ENCODE measurements at places on chromosomes 1 and 21.

DNA sequence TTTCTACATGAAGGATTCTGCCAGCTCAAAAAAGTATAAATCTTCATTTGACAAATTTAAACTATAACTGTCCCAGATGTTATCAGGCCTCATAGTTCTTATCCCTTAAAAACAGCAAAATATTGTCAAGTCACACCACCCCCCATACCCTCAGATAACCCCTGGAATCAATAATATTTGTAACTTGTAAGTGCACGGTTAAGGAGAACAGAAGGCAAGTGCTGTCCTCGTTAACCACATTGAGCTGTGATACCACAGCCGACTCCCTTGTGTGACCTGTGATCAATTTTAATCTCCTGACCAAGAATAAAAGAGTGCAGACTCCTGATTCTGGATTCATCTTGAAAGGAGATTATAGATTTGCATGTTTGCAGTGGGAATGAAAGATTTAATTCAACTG, 310.7 kb downstream of the DPYD start:
- DNase-seq: no peak

- no peak for DNase-seq
Measured at GRCh38 chr21:18917622-18918021, 514.0 kb upstream of the TMPRSS15 start.

GRCh38 chr1:193156117-193156821, 30.1 kb downstream of the B3GALT2 start:
- DNase-seq: no peak

GRCh38 chr1:53604291-53604919, 134.6 kb downstream of the GLIS1 start:
- DNase-seq: no peak

- no peak for DNase-seq
Measured at GRCh38 chr1:20076710-20077461, 6.9 kb downstream of the PLA2G5 start.

- no peak for DNase-seq
Measured at GRCh38 chr1:56496158-56496557, 83.2 kb downstream of the PLPP3 start.

GRCh38 chr1:107682467-107682866, 282.5 kb downstream of the VAV3 start:
- DNase-seq: no peak

DNA sequence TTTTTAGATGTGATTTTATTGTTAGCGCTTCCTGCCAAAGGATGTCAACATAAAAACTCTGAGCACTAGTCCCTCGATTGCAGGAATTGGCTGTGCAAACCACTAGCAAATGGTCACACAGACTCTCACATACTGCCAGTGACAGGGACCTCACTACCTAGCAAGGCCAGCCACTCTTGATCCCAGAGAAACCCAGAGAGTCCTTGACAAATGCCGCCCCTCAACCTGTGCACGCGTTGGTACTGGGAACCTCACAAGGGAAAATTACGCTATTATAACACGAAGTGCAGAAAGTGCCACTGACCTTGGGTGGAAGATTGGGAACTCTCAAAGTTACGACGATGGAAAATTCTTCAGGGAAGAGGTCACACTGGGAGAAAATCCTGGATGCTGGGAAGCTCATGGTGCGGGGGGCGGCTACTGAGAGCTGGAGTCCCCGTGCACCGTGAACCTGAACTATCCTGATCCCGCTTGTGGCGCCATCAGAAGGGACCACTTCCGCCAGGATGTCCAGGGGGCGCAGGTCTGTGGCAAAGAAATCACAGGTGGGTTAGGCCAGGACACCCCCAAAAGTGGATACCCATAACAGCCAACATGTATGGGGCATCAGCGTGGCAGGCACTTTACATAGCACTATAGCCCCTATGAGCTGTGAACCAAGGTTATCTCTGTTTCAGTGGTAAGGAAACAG, 5.9 kb upstream of the KRTAP10-4 start:
- no peak for DNase-seq

GRCh38 chr1:8987881-8988617, 38.2 kb downstream of the SLC2A7 start:
- DNase-seq: peak; percentile 74

DNA sequence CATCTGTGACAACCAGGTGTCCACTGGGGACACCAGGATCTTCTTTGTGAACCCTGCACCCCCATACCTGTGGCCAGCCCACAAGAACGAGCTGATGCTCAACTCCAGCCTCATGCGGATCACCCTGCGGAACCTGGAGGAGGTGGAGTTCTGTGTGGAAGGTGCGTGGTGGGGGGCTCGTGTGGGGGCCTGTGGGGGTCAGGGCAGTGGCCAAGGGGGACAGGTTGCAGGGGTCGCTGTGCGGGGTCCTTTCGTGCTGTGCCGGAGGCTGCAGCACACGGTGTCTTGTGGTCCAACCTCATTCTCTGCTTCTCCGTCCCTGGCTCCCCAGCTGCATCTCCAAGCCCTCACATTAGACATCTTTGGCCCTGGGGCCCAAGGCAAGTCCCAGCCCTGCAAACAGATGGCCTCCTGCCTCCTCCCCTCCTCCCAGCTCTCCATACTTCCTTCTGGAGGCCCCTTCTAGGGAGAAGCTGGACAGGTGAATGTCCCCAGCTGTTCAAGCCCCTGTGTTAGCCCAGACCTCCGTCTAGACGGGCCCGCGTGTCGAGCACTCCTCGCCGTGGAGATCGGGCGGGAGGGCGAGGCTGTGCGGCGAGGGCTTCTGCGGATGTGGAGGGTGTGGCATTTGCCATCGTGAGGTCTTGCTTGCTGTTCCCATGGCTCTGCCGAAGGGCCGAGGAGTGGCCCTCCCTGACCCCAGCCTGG, 2.5 kb downstream of the AGRN start:
- no peak for DNase-seq

GRCh38 chr1:183989078-183989577, 48.4 kb downstream of the COLGALT2 start:
- no peak for DNase-seq

DNA sequence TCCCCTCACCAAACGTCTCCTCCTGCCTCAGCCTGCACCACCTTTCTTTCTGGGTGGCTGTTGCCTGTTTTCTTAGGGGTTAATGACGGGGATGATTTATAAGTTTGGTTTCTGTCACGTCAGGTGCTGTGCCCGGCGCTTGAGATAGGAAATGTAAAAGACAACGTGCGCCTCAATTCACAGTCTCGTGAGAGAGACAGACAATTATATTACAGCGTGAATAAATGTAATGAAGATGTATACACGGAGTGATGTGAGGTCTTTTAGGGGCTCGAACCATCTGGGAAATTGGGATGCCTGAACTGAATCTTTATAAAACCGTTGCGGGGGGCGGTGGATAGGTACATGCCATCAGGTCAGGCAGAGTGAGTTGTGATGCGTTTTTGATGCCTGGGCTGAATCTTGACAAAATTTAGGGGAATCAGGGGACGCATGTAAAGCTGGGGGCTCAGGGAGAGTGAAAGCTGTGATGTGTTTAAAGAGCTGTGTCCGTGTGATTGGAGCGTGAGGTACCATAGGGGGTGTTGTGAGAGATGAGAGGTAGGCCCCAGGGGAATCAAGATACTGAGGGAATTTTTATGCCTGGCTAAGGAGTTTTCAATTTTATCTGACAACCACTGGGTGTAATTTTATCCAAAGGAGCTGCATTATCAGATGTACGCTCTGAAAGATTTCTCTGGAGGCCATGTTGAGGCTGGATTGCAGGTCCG, 831 bp downstream of the TIPRL start:
- no peak for DNase-seq

- DNase-seq: no peak
Measured at GRCh38 chr1:160776178-160776577, 19.8 kb upstream of the LY9 start.

GRCh38 chr1:94418664-94419655, 771 bp downstream of the ABCD3 start:
- DNase-seq: no peak

GRCh38 chr1:44154049-44154448, 12.6 kb upstream of the KLF18 start:
- no peak for DNase-seq

- DNase-seq: no peak
Measured at GRCh38 chr1:97816927-97817326, 103.9 kb downstream of the DPYD start.

DNA sequence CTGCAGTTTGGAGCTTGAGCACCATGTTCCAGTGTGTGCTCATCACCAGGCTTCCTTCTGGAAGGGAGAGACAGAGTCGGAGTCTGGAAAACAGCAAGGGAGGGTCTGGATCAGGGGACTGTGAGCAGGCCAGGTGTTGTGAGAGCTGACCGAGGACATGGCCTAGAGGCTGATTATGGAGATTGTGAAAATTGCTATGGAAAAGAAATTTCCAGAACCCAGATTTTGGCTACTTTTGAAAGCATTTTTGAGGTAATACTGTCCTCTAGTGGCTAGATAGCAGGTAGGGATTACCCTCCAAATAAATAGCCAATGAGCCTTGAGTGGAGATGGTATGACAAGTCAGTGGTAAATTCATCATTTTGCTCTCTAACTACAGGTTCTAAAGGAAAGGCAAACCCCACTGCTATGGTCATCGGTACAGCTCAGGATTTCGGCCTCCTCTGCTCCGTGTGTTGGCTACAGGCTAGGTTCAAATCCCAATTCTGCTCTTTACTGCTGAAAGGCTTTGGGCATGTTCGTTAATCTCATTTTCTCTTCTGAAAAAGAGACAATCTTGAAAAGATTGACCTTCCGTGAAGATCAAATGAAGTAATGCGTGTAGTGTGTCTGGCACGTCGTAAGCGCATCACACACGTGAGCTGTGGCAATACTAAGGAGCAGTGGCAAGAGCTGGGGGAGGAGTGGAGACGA, 1.0 kb upstream of the HAO2 start:
- no peak for DNase-seq

- no peak for DNase-seq
Measured at GRCh38 chr21:42084079-42084478, 13.0 kb downstream of the UMODL1 start.

DNA sequence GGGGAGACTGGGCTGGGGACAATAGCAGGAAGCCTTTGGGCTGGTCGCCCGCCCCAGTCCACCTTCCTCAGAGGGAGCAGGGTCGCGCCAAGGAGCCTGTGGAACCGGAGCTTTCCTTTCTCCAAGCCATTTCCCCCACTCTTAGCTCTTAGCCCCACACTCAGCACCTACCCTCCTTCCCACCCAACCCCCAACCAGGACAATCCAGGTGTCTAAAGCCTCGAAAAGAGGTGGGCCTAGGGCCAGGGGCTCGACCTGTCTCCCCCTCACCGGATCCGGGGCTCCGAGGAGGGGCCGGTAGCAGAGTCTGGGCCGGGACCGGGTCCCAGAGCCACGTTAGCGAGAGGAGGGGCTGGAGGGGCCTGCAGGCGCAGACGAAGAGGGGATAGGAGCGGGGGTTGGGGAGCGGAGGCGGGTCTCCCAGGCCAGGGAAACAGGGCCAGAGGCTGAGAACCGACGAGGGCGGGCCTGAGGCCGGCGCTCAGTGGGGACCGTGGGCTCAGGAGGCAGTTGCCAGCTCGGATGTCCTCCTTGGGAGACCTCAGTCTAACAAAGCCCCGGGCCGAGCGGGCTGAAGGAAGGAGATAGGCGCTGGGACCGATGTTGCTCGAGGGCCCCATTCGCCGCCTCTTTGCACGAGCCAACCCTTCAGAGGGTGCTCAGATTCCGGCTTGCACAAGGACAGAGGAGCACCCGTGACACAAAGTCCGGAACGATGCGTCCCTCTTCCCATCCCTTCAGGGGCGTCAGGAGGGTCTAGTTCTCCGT, 943 bp downstream of the SEMA6C start:
- DNase-seq: peak; percentile 64

DNA sequence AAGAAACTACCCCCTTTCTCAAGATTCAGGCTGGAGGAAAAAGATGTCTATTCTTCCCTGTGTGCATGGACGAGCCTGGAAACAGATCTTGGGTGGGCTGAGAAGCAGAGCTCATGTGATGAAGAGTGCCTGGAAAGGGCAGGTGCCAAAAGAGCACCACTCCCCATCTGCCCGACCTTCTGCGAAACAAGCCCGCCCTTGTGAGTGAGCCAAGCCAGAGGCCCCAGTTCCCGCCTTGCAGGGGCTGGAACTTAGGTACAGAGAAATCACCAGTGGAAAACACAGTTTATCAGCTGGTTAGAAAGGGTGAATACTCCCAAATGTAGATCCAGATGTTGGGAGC, 26.7 kb upstream of the A3GALT2 start:
- DNase-seq: no peak

DNA sequence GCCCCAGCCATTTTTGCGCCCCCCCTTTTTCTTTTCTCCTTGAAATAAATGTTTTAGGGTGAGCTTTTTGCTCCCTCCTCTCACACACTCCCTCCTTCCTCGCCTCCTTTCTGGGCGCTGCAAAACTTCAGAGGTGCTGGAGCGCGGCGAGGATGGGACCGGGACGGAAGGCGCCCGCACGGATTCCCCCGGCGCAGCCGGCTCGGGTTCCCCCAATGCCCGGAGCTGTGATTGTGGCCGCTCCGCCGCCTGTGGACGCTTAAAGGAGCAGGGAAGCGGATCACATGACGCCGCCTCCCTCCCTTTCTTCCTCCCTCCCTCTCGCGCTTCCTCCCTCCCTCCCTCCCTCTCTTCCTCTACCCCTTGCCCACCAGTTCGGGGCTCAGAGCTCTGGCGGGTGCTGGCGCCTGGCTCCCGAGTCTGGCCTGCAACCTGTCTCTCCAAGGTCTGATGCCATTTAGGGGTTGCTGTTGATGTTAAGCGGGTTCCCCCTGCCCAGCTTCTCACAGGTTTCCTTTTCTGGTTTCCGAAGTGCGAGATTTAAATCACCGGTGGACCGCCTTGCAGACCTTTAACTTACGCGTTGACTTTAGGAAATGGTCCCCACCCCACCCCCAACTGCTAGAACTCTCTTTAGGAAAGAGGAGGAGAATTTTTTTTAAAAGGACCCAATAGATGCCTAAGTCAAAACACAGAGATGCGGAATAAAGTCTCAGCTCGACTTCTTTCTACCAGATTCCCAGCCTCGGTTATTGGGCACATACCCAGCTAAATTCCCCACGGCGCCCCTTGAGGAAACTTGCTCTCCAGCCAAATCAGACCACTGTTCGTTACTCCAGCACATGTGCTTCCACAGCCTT, at the start of gene WLS:
WLS (minus strand) TSS at position 235 of the 860 bp plus-strand sequence; CDS start at position 11, 224 bp downstream.
- DNase-seq: peak; percentile 91

DNA sequence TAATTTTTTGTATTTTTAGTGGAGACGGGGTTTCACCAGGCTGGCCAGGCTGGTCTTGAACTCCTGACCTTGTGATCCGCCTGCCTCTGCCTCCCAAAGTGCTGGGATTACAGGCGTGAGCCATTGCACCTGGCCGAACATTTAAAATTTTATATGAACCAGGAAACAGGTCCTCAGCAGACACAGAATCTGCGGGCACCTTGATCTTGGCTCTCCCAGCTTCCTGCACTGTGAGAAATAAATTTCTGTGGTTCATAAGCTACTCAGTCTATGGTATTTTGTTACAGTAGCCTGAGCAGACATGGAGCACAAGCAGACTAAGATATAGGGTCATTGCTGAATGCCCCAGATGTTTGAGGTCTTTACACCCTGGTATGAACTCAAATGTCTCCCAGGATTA, 23.6 kb upstream of the CTH start:
- no peak for DNase-seq

All from ecto neural progenitor cell (in vitro differentiated cells).